ENCODE measurements at places on chromosomes 12 and 14.
A peak's percentile ranks its signal among the peaks of the same experiment; 100 is the strongest.

GRCh38 chr14:63296060-63296563 is 22.6 kb downstream of the GPHB5 start:
- DNase-seq, result no peak

GRCh38 chr12:122944605-122945592 is 21.4 kb downstream of the ABCB9 start:
- no peak for DNase-seq

DNA sequence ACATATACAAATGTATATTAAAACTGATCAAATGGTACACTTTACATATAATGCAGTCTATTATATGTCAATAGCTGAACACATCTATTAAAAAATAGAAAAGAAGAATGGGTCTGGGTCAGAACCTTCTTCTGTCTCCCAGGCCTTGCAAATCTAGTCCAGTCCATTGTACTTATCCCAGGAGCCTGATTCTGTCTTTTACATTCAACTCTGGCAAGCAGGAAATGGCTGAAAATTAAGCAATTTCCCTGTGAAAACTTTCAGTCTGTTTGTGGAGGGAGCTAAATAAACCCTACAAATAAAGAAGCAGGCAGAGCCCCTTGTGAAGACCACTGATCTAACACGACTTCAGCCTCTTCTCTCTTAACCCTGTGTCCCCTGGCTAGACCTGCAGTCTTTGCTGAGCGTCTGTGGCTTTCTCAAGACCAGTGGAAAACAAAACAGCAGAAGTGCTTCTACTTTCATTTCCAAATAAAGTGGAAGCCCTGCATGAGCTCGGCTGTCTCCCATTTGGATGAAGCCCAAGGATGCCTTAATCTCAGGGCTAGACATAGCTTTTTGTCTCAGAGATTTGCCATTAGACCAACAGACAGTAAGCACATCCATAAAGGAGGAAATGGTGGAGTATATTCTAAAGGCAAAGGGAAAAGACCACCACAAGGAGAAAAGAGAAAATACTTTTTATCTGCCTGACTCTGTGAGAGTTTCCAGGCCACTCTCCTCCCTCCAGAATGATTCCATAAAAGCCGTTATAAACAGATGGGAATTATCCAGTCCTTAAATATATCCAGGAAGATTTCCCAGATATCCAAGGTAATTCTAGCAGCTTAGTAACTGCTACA is 48.2 kb downstream of the CRACR2A start:
- no peak for DNase-seq

GRCh38 chr12:5796171-5796958 is 148.7 kb downstream of the ANO2 start:
- peak; percentile 28 for DNase-seq

DNA sequence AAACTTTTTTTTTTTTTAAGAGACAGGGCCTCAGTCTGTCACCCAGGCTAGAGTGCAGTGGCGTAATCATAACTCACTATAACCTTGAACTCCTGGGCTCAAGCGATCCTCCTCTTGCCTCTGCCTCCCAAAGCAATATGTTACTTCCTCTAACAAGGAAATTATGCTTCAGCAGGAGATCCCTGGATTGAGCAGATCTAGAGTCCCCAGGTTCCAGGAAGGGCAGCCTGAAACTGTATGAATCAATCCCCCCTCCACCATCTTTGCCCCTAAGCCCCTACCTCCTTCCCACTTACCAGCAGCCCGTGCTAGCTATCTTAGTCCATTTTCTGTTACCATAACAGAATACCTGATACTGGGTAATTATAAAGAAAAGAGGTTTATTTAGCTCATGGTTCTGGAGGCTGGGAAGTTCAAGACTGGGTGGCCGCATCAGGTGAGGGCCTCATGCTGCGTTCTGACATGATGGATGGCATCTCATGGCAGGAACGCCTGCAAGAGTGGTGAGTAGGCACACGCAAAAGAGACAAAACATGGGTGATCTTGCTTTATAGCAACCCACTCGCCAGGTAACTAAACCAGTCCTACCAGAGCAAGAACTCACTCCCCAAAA is 5.0 kb downstream of the TAMALIN start:
- DNase-seq, result no peak
